ENCODE measurements at places on chromosomes 5 and 9.

DNA sequence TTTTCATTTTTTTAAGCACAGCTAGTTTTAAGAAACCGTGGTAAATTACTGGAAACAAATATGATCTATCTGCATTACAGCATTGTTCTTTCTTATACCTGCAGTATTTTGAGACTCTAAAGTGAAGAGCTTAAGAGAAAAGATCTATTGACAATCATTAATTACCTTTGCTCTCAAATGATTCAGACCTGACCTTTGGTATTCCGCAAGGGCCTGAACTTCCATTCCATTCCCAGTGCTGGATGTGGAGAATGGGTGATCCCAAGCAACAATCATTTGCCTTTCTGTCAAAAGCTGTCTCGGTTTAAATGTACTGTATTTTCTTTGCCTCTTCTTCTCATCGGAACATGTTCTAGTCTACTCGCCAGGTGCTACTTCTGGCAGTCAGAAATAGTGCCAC is 18.9 kb downstream of the NREP start:
- no peak for DNase-seq

DNA sequence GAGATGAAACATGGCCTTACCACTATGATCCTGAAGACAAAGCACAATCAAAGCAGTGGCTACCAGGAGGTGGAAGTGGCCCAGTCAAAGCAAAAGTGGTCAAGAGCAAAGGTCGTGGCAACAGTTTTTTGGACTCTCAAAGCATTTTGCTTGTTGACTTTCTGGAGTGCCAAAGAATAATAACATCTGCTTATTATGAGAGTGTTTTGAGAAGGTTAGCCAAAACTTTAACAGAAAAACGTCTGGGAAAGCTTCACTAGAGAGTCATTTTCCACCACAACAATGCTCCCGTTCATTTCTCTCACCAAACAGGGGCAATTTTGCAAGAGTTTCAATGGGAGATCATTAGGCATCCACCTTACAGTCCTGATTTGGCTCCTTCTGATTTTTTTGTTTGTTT is 33.6 kb upstream of the MAMDC2 start:
- DNase-seq = no peak

- DNase-seq = no peak
Observed at GRCh38 chr9:28774433-28775235, 1201.4 kb upstream of the C9orf72 start.

- DNase-seq = no peak
Observed at GRCh38 chr9:121699571-121700164, 48.2 kb downstream of the DAB2IP start.

- no peak for DNase-seq
Observed at GRCh38 chr9:112640311-112640710, 77.6 kb downstream of the INIP start.

DNA sequence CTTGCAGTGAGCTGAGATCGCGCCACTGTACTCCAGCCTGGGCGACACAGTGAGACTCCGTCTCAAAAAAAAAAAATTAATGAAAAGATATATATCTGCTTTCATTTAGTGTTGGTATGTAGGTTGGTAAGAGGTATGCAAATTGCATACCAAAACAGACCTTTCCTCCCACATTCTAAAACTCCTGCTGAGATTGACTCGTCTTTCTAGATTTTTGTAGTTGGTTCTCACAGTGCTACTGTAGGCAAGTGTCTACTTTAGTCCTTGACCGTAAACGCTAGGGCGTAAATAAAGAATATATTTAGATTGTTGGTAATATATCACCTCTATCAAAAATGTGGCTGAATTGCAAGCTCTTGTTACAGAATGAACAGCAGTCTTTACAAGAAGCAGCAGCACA is 445.9 kb downstream of the CHSY3 start:
- DNase-seq = no peak

- DNase-seq = no peak
Observed at GRCh38 chr9:3478549-3478953, 47.2 kb downstream of the RFX3 start.

- no peak for DNase-seq
Observed at GRCh38 chr5:90602681-90603080, 44.1 kb downstream of the ADGRV1 start.

- DNase-seq = no peak
Observed at GRCh38 chr9:127915325-127915752, 1.5 kb downstream of the ST6GALNAC4 start.

DNA sequence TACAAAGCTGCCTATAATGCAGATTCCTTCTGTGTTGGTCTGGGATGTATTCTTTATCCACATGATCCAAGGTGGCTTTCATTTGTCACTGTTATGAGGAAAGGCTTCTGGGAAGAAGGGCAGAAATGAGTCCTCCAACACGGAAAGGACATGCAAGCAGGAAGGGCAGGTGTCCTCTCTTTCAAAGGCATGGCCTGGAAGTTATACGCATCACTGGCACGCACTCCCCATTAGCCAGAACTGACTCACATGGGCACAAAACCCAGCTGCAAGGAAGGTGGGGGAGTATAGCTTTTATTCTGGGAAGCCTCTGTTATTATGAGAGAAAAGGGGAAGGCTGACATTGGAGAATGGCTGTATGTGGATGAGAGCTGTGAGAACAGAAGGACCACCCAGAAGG is 141.3 kb upstream of the ZNF618 start:
- DNase-seq = no peak

- peak; percentile 25 for DNase-seq
Observed at GRCh38 chr9:130834371-130835336, at the start of gene ABL1. Gene ABL1, plus strand, starts transcription at chr9:130835254. Its CDS starts 193 bp downstream, at chr9:130835447.

GRCh38 chr9:119337573-119337972 is 31.7 kb downstream of the BRINP1 start:
- DNase-seq = no peak
